ENCODE measurements at places on chromosomes 1 and 21. TPM values are rescaled to one million over a fixed set of nuclear protein-coding genes. Genes with fewer than 3 reads are reported as not detected.

IRF6 gene
- total RNA-seq, result not detected

TMEM269 gene
- total RNA-seq, result under 0.01 TPM

CCDC17 gene
- total RNA-seq, result 0.86 TPM

CLDN19 gene
- not detected for total RNA-seq

FCGR3A gene
- total RNA-seq, result not detected

GBP2 gene
- total RNA-seq, result 31.7 TPM

OR2L2 gene
- not detected for total RNA-seq

CHODL gene
- total RNA-seq, result not detected

PPIH gene
- 48.6 TPM for total RNA-seq

EXO1 gene
- 5.7 TPM for total RNA-seq

TMEM81 gene
- 3.2 TPM for total RNA-seq

SLC25A44 gene
- 15.2 TPM for total RNA-seq

DMRTA2 gene
- total RNA-seq, result not detected

C4BPA gene
- not detected for total RNA-seq

AMPD1 gene
- not detected for total RNA-seq

ASTN1 gene
- not detected for total RNA-seq

FAM78B gene
- total RNA-seq, result 0.29 TPM

LINGO4 gene
- total RNA-seq, result not detected

GBP1 gene
- 31.4 TPM for total RNA-seq

All from myometrial cell (primary cell).